NCI-H1694 treated with DMSO at 0.1 percent for 48 hours (cell line): ENCODE measurements at places on chromosomes 3 and 15.

- no peak for DNase-seq
Measured at GRCh38 chr3:177474652-177475355, 277.5 kb upstream of the TBL1XR1 start.

- no peak for DNase-seq
Measured at GRCh38 chr3:30551927-30552326, 54.5 kb upstream of the TGFBR2 start.

DNA sequence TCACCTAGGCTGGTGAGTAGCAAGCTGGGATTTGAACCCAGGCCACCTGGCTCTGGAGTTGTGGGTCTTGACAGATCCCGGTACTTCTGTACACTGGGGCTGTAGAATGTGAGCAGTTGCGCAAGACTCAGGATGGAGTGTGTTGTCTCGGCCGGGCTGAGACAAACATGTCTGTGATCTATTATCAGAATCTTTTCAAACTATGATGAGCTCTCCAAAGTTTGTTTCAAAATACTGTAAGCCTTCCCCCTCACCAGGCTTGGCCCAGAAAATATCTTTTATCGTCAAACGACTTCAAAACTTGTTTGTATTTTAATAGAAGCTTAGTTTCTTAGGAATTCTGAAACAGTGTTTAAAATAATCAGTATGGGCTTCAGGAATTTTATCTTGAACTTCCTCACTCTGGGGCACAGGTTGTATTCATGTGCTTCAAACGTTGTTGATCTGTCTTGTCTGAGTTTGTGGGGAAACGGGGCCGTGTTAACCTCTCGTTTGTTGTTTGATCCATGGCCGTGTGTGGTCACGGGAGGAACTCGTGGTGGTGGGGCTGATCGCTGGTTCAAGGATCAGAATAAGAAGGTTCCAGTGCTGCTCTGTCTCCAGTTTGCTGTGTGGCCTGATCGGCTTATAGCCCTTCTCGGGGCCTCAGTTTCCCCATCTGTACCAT, 40.3 kb upstream of the TFRC start:
- DNase-seq = no peak

DNA sequence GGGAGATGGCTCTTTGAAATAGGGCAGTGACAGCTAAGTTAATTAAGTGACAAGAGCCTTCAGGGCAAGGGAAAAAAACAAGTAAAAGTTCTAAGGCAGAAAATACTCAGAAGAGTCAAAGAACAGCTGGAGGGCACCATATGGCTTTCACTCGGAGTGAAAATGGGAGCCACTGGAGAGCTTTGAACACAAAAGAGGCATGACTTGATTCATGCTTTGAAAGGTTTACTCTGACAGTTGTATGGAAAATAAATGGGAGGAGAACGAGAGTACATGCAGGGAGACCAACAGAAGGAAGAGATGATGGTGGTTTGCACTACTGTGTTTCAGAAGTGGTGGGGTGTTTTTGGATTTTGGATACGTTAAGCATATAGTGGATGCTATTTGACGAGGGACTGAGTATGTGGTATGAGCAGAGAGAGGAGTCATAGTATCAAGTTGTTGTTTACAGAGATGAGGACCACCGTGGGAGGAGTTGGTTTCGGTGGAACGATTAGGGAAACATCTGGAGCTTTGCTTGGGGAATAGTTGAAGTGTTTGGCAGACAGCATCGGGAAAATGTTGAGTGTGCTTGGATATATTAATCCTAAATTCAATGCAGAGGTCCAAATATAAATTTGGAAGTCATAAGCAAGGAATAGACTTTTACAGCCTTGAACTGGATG, 411.5 kb downstream of the GABRG3 start:
- DNase-seq = peak; percentile 28

GRCh38 chr3:61158667-61159066, 92.6 kb downstream of the FHIT start:
- DNase-seq = no peak

- DNase-seq = no peak
Measured at GRCh38 chr15:69417581-69417980, 3.4 kb downstream of the KIF23 start.
